ENCODE measurements at places on chromosomes 5 and 9. TPM values are rescaled to one million over a fixed set of nuclear protein-coding genes. Genes with fewer than 3 reads are reported as not detected.
A peak's percentile ranks its signal among the peaks of the same experiment; 100 is the strongest.

DNA sequence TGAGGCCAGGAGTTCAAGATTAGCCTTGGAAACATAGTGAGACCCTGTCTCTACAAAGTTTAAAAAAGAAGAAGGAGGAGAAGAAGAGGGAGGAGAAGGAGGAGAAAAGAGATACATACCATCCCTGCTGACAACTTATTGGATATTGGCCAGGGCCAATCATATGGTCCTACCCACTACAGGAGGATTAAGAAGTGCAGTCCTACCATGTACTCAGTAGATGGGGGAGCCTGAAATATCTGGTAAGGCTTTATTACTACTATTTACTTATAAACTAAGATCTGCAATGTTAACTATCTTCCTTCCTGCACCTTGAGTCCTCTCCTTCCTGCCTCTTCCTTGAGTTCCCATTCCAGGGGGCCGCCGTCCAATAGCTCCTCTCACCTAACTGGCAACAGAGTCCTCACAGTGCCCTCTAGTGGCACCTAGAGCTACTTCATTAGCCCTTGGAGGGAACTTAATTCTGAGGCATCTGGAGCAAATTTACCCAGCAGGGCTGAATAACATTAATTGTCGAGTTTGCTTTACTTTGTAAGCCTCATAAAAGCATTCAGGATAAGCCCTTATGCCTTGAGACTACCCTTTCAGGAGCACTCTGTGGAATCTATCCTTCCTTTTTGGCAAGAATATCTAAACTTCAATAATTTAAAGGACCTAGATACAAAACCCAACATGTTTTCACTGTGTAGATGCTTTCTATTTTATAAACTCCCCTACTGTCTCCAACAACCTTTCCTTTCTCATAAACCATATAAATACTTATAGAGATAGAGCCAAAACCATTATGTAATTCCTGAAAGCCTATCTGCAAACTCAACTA is 39.1 kb upstream of the RANBP6 start:
- no peaks in the 10 kb centered on the region for H3K27me3 ChIP-seq
- H3K4me3 ChIP-seq, result no peak overlapping the region
- no peak overlapping the region for H3K27ac ChIP-seq

GRCh38 chr9:81855538-81855937 is 72.7 kb upstream of the SPATA31D4 start:
- H3K36me3 ChIP-seq, result no peaks in the 10 kb centered on the region
- H3K4me3 ChIP-seq, result no peak overlapping the region
- no peaks in the 10 kb centered on the region for H3K4me1 ChIP-seq
- DNase-seq, result no peak
- H3K27ac ChIP-seq, result no peak overlapping the region

DNA sequence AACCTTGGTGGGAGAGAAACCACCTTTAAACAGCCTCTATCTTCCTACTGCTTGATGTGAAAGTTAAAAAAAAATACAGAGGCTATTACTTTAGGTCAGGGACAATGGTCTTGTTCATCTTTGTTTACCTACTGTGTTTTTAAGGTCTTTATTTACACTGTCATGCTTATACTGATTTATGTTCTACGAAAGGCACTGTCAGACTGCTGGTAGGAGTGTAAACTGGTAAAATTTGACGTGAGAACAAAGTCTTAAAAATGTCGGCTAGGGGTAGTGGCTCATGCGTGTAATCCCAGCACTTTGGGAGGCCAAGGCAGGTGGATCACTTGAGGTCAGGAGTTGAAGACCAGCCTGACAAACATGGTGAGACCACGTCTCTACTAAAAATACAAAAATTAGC is 42.1 kb upstream of the ELOVL7 start:
- H3K27me3 ChIP-seq, result no peaks in the 10 kb centered on the region
- H3K4me3 ChIP-seq, result no peak overlapping the region
- no peaks in the 10 kb centered on the region for H3K36me3 ChIP-seq
- H3K27ac ChIP-seq, result no peak overlapping the region

GRCh38 chr9:1100945-1101344 is 50.8 kb downstream of the DMRT2 start:
- DNase-seq, result peak; percentile 64
- H3K27ac ChIP-seq, result no peak overlapping the region
- no peaks in the 10 kb centered on the region for H3K36me3 ChIP-seq
- H3K4me3 ChIP-seq, result no peak overlapping the region
- H3K4me1 ChIP-seq, result no peaks in the 10 kb centered on the region

GRCh38 chr5:173020154-173020581 is 36.0 kb upstream of the CREBRF start:
- no peak overlapping the region for H3K4me3 ChIP-seq
- no peak for DNase-seq
- peaks cover 9% of the 10 kb centered on the region for H3K4me1 ChIP-seq
- H3K27ac ChIP-seq, result no peak overlapping the region

GRCh38 chr5:157464519-157465171 is 4.6 kb downstream of the NIPAL4 start:
- no peaks in the 10 kb centered on the region for H3K4me1 ChIP-seq
- H3K36me3 ChIP-seq, result no peaks in the 10 kb centered on the region
- peak; percentile 43 for DNase-seq
- peak overlapping the region; percentile 42 for H3K27ac ChIP-seq
- no peak overlapping the region for H3K4me3 ChIP-seq

DNA sequence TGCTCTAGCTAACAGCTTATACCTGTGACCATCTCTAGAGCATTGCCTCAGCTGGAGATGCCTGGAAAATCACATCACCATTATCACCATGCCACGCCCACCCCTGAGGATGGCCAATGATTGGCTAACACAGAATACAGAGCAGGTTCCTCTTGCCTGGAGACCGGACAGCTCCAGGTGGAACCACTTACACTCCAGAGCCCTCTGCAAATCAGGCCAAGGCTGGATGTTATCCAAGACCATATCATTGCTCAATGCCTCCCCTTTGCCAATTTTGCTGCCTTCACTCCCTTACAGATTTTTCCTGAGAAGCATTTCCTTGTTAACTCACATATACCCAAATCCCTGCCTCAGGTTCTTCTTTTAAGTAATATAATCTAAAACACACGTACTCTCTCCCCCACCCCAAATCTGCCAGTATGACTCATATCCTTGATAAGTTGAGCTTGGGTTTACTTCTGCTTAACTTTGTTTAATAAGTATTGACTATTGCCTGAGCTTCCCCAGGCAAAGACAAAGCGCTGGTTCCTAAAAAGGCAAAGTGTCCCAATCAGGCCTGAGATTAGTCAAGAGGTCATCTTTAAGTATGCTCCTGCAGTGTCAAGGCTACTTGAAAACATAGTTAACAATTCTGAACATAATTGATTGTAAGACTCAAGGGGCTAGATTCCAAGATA is 309.6 kb downstream of the EPB41L4A start:
- no peaks in the 10 kb centered on the region for H3K36me3 ChIP-seq
- H3K27ac ChIP-seq, result no peak overlapping the region
- H3K27me3 ChIP-seq, result no peaks in the 10 kb centered on the region
- no peak overlapping the region for H3K4me3 ChIP-seq
- DNase-seq, result peak; percentile 55

DNA sequence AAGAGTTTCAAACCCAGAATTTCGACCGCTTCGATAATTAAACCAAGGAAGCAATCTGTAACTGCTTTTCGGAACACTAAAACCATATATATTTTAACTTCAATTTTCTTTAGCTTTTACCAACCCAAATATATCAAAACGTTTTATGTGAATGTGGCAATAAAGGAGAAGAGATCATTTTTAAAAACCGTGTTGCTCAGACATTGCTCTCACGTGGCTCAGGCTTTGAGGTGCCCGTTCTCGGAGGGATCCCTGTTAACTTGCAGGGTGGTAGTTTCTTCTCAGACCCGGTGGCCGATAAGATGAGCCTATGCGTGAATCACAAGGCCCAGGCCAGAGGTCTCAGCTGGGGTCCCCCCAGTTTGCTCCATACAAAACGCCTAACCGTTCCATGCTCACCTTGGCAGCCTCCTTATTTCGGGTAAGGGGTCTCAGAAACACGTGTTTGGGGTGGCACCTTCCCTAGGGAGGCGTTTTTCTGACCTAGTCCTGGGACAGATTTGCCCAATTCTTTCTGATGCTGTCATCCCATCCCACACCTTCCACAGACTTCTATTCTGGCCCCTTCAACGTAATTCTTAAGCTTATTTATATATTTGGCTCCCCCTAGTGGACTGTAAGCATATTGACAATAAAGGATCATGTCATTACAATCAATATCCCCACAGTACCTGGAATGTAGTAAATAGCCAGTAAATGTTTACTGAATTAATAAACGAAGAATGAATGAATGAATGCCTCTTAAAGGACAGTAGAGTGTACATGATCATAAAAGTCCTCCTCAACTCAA is 48.1 kb downstream of the THBS4 start:
- H3K27me3 ChIP-seq, result no peaks in the 10 kb centered on the region
- H3K27ac ChIP-seq, result no peak overlapping the region
- H3K36me3 ChIP-seq, result no peaks in the 10 kb centered on the region
- H3K4me3 ChIP-seq, result no peak overlapping the region

DNA sequence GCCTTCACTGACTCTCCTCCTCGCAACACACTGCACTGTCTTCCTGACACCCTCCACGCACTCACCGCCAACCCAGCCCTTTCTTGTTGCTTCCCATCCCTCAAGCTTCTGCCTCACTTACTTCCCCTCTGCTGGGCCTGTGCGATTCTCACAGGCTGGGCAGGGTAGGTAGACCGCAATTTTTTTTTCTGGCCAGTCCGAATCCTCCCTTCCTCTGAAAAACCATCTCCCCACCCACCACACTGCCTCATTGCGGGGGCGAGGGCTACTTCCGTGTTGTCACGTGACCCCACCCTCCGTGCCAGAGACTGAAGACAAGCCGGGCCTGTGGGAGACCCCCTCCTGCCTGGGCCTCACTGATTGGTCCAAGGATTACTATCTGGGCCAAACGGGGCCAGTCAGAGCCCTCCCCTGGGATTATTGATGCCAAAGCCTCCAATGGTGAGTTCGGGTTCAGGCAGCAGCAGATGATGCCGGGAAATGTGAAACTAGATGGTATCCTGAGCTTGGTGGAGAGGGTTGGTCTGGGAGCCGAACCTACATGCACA is 73.1 kb downstream of the STK10 start:
- DNase-seq, result no peak
- H3K36me3 ChIP-seq, result no peaks in the 10 kb centered on the region
- H3K27me3 ChIP-seq, result no peaks in the 10 kb centered on the region
- H3K4me3 ChIP-seq, result no peak overlapping the region

GRCh38 chr5:88675708-88676636 is 207.0 kb downstream of the MEF2C start:
- no peaks in the 10 kb centered on the region for H3K36me3 ChIP-seq
- DNase-seq, result peak; percentile 32
- no peak overlapping the region for H3K27ac ChIP-seq
- peak overlapping the region; percentile 46 for H3K4me3 ChIP-seq
- H3K4me1 ChIP-seq, result 0 out of 2 replicates have a peak, but pooled peaks cover 9% of the 10 kb centered on the region
- peaks cover 2% of the 10 kb centered on the region for H3K27me3 ChIP-seq

- H3K27me3 ChIP-seq, result no peaks in the 10 kb centered on the region
- peaks cover 7% of the 10 kb centered on the region for H3K4me1 ChIP-seq
- no peak overlapping the region for H3K4me3 ChIP-seq
These were observed 75.4 kb upstream of the ZFAND5 start for GRCh38 chr9:72440378-72440777.

DNA sequence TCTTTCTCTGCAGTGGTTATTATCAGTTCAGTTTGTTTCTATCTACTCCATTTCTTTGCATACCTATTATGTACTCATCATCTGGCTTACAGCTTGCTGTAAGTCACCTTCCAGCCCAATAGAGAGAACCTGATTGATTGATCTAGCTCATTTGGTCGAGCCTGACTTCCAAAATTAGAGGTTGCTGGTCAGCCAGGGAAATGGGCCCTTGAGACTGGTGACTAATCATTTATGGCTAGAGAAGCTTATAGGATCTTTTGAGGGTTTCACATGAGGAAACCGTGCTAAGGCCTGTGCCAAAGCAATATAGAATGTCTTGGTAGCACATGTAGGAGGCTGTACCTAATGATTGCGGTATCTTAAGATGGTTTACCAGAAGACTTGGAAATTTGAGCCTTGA is 5.8 kb downstream of the SREK1 start:
- H3K27ac ChIP-seq, result no peak overlapping the region
- no peak overlapping the region for H3K4me3 ChIP-seq
- DNase-seq, result no peak
- peaks cover 9% of the 10 kb centered on the region for H3K4me1 ChIP-seq

- no peaks in the 10 kb centered on the region for H3K4me1 ChIP-seq
- H3K27me3 ChIP-seq, result no peaks in the 10 kb centered on the region
- no peaks in the 10 kb centered on the region for H3K36me3 ChIP-seq
- DNase-seq, result no peak
These were observed 559.8 kb downstream of the MAT2B start for GRCh38 chr5:164065266-164065665.

- no peaks in the 10 kb centered on the region for H3K27me3 ChIP-seq
- no peak for DNase-seq
- H3K4me3 ChIP-seq, result no peak overlapping the region
These were observed 398.0 kb upstream of the KIF2A start for GRCh38 chr5:61907995-61908394.

GRCh38 chr9:22238809-22239684 is 207.6 kb upstream of the DMRTA1 start:
- H3K4me3 ChIP-seq, result no peak overlapping the region
- DNase-seq, result no peak
- no peaks in the 10 kb centered on the region for H3K27me3 ChIP-seq
- peak overlapping the region; percentile 56 for H3K27ac ChIP-seq
- peaks cover 20% of the 10 kb centered on the region for H3K4me1 ChIP-seq
- no peaks in the 10 kb centered on the region for H3K36me3 ChIP-seq

GRCh38 chr5:146890731-146891440 is 12.3 kb upstream of the PPP2R2B start:
- no peaks in the 10 kb centered on the region for H3K27me3 ChIP-seq
- no peak for DNase-seq
- H3K27ac ChIP-seq, result no peak overlapping the region
- no peak overlapping the region for H3K4me3 ChIP-seq

DNA sequence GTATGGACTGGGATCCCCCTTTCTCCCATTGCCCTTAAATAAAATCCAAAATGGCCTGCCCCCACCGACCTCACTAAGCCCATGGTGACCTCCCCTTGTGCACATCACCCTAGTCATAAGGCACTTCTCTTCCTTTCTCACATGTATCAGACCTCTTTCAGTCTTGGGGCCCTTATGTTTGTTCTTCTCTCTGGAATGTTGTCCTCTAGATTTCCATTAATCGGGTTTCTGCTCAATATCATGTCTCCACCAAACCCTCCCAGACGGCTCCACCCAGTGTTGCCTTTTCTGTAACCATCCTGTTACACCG is 196.3 kb downstream of the ERCC6L2 start:
- no peaks in the 10 kb centered on the region for H3K36me3 ChIP-seq
- H3K4me1 ChIP-seq, result peaks cover 31% of the 10 kb centered on the region
- H3K4me3 ChIP-seq, result no peak overlapping the region
- H3K27me3 ChIP-seq, result no peaks in the 10 kb centered on the region

The CDH10 gene
- not detected for total RNA-seq

The TEK gene
- not detected for total RNA-seq

The GARIN3 gene
- total RNA-seq, result not detected

The RPL35 gene
- total RNA-seq, result 1,598 TPM

The GABRA1 gene
- not detected for total RNA-seq
